ENCODE measurements at places on chromosomes 16 and 17.

DNA sequence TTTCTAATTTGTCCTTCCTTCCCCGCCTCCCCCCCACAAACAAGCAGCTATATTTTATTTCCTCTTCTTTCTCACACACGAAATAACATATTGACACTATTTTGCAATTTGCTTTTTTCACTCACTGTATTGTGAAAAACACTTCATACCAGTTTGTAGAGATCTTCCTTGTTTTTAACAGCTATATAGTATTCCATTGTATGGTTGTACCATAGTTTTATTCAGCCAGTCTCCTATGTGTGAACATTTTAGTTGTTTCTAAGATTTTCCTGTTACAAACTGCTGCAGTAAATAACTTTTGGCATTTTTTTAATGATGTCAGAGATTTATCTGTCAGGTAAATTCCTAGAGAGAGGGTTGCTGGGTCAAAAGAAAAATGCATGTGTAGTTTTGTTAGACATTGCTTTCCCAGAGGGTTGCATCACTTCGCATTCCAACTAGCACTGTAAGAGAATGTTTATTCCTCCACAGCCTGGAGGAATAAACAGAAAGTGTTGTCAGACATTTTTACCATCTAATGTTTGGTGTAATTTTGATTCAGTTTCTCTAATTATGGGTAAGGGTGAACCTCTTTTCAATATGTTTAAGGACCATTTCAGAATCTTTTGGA, 101.2 kb downstream of the MRTFB start:
- DNase-seq = no peak

DNA sequence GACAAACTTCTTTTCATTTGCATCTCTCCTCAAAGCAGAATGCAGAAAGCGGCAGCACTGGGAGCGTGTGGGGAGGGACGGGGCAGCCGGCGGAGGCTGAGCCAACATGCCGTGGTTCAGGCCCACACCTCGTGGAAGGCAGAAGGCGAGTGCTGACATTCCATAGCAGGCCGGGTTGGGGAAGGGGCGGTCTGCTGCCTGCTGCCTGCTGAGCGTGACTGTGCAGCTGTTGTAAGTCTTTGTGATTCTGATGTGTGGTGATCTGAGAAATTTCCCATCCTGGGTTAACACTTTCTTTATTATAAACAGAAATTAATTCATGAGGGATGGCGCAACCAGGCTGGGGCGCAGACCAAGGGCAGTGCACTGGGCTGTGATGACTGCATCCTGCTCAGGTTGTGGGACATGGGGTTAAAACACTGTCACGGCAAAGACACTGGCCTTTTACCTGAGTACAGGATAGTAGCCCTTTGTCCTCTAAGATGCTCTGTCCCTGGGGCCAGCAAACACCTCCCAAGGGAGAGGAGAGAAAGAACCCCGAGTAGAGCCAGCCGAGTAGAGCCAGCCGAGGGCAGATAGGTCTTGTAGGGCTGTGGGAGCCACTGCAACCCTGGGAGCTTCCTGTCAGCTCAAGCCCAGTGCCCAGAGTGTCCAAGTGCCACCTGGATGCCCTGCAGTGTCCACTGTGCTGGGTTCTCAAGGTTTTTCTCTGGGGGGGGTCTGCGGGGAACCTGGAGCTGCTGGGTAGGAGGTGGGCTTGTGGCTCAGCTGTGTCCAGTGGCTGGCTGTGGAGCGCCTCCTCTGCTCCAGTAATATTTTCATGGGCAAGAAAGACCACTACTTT, 8.8 kb upstream of the DNASE1 start:
- DNase-seq = no peak

- DNase-seq = no peak
These were observed 89.5 kb downstream of the CDH11 start for GRCh38 chr16:65032387-65032786.

GRCh38 chr17:18850679-18851078, 7.3 kb upstream of the PRPSAP2 start:
- no peak for DNase-seq

DNA sequence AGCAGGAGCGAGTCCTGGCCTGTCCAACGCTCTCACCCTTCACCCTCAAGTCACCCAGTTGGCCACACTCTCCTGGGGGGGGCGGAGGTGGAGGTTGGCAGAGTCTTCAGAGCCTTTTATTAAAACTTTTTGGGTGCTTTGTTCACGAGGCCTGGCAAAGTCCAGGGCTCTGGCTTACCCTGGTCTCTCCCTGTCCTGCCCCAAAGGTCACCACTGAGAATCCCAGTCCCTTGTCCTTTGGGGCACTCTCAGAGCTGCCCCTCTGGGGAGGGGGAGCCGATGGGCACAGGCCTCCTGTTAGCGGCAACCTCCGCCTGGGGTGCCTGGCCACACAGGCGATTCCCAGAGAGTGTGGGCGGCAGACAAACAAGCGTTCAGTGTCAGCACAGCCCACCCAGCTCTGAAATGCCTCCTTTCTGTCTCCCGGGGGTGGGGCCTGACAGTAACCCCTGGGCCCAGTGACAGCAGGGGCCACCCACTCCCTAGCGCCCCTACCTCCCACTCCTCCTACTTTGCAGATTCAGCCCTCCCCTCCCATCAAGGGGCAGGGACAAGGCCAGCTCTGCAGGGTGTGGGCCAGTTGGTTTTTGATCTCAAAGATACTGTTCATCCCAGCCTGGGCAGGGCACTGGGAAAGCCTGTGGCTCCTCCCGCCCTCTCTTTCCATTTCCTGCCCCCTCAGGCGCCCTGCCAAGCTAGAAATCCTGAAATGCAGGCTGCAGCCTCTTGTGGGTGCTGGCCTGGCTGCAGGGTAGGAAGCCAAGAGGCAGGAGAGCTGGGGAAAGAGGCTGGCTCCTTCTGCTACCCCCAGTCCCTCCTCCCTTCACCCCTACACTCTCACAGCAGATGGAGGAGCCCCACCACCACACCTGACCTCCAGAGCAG, 36.6 kb upstream of the EMP2 start:
- no peak for DNase-seq

- no peak for DNase-seq
These were observed 1.9 kb downstream of the CDK5R1 start for GRCh38 chr17:32488604-32489180.

- DNase-seq = no peak
These were observed 140.4 kb downstream of the RGS9 start for GRCh38 chr17:65277576-65277975.

DNA sequence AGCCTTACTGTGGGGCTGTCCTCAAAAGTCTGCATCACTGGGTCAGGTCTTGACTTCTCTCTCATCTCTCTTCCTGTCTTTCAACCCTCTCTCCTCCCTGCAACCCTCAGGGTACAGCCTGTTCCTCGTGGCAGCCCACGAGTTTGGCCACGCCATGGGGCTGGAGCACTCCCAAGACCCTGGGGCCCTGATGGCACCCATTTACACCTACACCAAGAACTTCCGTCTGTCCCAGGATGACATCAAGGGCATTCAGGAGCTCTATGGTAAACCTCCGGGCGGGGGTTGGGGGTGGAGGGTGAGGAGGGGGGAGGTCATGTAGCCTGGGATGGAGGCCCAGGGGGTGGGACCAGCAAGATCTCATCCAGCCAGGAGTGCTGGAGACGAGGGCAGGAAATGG, 12.7 kb downstream of the MMP2 start:
- no peak for DNase-seq

DNA sequence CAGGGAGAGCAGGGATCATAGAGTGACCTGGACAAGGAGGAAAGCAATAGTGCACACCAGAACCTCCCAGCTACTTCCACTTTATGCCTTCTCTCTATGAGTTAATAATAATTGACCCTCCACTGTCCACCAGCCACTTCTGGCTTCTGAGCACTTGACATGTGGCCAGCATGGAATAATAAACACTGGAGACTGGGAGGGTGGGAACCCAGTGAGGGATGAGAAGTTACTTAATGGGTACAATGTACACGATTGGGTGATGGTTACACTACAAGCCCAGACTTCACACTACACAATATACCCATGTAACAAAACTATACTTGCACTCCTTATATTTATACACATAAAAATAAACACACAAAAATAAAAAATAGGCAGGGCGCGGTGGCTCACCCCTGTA, 11.4 kb downstream of the CDC42EP4 start:
- no peak for DNase-seq

GRCh38 chr17:71500761-71501555, 619.9 kb upstream of the SOX9 start:
- no peak for DNase-seq

DNA sequence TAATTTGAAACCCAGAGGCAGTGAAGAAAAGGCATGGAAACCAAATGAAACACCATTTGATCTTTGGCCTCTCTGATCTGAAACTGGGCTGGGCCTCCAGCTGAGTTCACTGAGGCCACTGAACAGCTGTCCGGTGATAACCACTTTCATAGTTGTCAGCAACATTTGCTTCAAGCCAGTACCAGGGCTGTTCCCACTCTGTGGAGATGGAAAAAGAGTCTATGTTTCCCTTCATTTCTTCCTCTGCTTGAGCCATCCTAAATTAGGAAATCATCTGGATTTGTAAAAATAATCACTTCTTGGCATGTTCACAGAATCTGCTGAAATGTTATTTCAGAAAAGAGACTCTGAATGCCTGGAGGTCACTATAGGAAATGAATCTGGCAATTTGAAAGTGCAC, 119.3 kb downstream of the STX8 start:
- peak; percentile 61 for DNase-seq

- peak; percentile 45 for DNase-seq
These were observed 88.8 kb upstream of the TNRC6C start for GRCh38 chr17:77869665-77870132.

- peak; percentile 19 for DNase-seq
These were observed 179.3 kb downstream of the SEC14L1 start for GRCh38 chr17:77320044-77320440.

GRCh38 chr16:4239020-4239419, 2.9 kb downstream of the SRL start:
- DNase-seq = no peak

DNA sequence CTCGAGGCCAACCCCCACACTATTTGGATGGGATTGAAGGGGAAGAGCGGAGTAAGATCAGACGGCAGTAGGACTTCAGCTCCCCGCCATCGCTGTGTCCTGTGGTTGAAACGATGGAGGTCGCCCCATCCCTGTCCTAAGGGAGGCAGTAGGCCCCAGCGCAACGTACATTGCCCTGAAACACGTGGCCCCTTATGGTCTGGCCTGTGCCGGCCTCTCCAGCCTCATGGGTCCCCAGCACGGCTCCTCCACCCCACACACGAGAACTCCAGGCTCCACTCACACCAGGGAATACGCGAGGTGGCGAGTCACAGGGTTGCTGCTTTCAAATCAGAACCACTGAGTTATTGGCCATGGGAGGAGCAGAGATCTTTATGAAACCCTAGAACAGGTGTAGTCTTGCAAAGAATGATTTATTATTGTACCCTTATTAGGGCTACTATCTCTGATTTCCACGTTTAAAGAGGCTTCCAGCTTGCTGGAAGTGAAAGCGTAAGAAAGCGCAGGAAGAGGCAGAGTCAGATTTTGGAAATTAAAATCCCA, 669 bp upstream of the DCTPP1 start:
- DNase-seq = no peak

DNA sequence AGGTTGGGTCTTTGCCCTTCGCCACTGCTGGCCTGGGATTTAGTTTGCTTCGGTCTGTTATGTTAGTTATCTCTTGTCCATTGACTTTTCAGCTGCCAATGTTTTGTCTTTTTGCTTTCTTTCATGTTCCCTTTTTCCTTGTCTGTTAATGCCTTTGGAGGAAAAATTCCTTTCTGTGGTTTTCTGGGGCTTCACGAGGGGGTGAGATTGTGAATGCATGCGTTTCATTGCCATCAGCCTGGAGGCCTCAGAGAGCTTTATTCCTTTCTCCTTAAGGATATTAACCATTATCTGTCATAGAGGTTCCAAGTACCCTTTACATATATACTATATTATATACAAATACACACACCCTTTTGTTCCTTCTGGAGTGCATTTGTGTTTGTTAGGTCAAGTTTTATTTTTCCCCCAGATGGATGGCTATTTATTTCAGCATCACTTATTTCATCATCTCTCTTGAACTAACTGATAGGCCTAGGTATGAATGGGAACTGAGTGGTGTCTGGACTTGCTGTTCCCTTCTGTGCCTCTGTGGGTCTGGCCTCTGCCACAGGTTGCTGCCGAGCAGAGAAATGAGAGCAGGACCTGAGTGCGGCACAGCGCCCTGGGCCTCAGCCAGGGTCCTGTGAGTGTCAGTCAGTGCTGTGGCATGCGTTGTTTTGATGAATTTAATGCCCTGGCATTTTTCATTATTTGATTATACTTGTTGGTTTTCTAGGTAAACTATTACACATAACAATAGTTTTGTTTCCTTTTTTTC, 193.4 kb downstream of the LGALS9B start:
- DNase-seq = no peak

- DNase-seq = no peak
These were observed 1.1 kb downstream of the OVCA2 start for GRCh38 chr17:2042933-2043332.

GRCh38 chr17:79577485-79578187, 33.2 kb downstream of the RBFOX3 start:
- DNase-seq = no peak

GRCh38 chr17:40343219-40344119, 21.1 kb downstream of the GJD3 start:
- no peak for DNase-seq

DNA sequence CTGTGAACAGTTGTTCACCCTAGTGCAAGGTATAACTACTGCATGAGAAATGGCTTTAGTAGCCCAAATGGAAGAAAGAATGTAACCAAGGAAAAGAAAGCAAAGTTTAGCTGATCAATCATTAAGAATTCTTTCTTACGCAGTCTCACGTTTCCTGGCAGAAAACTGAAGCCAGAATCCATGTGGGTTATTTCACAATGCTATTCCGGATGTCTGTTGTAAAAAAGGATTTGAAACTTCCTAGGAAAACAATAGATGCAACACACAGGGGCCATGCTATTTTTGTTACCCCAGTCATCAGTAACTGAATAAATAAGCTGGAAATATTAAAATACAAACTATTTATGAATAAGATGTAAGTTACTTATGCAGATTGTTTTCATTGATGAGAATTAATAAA, 802.5 kb downstream of the CDH8 start:
- no peak for DNase-seq

GRCh38 chr17:58371300-58371950, 19.4 kb upstream of the SUPT4H1 start:
- no peak for DNase-seq

DNA sequence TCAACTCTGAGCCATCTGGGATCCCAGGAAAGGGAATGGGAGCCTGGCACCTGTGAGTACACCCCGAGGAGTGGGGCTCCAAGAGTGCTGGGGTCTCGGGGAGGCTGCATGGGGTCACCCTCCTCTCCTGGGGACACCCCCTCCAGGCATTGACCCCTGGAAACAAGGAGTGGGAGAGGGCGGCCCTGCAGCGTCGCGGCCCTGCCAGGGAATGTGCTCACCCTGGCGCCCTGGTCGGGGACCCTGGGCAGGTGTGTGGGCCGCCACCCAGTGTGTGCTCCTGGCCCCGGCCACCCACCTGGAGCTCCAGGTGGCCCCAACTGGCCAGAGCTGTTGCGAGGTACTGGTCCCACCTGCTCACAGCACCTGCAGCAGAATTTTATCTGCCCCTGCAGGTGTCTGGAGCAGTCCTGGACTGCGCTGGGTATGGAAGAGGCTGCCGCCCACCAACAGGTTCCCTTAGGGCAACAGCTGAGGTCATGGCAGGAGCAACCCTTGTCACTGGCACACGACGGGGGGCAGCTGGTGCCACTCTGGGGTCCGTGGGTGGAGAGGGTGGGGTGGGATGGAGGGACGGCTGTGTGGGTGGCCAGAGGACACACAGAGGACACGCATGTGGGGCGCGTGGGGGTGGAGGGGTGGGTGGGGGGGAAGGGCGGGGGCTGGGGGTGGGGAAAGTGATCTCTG, 5.4 kb upstream of the PABPN1L start:
- no peak for DNase-seq

- DNase-seq = no peak
These were observed 112.6 kb upstream of the LHX1 start for GRCh38 chr17:36824678-36825101.

GRCh38 chr16:67158637-67159600, 790 bp downstream of the TRADD start:
- DNase-seq = peak; percentile 94

Data from MM.1S (cell line).